Activated T-helper 1 cell treated with Interleukin-2 at 50 U/mL for 16 hours (primary cell): ENCODE measurements at places on chromosomes 4 and X.

GRCh38 chr4:186368281-186368680 lies 102.3 kb downstream of the F11 start:
- DNase-seq = no peak

GRCh38 chrX:40772290-40772689 lies 36.9 kb upstream of the MED14 start:
- no peak for DNase-seq

DNA sequence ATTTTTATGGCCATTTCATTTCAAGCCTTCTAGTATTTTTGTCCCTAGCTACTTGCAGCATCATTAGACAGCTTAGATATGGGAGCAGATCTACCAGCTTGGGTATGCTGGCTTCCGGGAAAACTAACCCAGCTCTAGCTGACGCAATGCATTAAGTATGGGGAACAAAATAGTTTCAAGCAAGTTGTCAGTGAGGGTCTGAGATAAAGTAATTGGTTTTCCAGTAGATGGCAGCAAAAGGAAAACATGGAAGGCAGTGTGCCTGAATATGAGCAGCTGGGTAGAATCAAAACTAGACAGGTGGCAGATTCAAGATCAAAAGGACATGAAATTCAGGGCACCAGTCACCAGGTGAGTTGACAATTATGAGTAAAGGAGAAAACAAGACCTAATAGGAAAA lies 340.9 kb upstream of the CTSO start:
- no peak for DNase-seq

DNA sequence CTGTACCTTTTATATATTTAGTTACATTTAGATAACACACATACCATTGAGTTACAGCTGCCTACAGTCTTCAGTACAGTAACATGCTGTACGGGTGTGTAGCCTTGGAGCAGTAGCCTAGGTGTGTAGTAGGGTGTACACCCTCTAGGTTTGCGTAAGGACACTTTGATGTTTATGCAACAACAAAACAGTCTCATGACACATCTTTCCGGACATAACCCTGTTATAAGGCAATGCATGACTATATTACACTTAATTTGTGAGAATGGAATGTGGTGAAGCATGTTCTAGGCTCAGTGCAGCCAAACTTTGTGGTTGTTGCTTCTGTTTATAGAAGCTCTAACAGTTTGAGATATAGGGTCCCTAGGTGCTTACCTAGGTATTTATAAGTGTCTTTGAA lies 65.4 kb downstream of the SPRY1 start:
- no peak for DNase-seq

- DNase-seq = no peak
Observed at GRCh38 chr4:19725130-19725529, 526.6 kb upstream of the SLIT2 start.

DNA sequence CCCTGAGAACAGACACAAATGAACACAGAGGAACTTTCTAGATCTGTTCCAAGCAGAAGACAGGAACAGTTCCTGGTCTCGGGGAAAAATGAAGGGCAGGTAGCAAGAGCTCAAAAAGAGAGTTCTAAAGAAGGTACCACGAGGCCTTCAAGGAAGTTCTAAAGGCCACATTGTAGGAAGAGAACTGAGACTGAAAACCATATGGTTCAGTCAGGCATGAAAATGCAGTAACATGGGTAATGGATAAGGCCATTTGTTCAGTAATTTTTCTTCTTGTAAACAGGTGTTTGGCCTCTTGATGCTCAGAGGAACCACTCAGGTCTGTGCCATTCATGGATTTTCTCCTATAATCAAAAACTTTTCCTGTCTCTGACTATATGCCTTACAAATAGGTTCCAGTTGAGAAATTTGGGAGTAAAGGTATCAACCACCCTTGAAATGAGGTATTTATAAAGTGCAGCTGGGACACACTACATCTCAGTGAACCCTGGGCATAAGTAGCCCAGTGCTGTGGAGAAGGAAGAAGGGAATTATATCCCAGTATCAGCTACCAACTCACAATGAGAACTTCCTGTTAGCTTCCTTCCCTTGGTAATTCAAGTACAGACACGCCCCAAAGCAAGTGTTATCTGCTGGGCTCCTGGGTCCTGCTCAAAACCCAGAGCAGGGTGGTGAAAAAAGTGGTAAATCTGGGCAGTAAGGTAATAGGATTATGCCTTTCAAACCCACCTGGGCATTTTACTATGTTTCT lies 277.9 kb downstream of the KLHL13 start:
- DNase-seq = no peak

GRCh38 chr4:5361968-5362367 lies 310.7 kb downstream of the STK32B start:
- DNase-seq = no peak

GRCh38 chrX:41276661-41277506 lies 57.1 kb upstream of the DDX3X start:
- no peak for DNase-seq
